ENCODE measurements at places on chromosomes 12 and 14.

- DNase-seq: peak; percentile 75
Measured at GRCh38 chr14:36515105-36515593, 4.9 kb downstream of the NKX2-1 start.

DNA sequence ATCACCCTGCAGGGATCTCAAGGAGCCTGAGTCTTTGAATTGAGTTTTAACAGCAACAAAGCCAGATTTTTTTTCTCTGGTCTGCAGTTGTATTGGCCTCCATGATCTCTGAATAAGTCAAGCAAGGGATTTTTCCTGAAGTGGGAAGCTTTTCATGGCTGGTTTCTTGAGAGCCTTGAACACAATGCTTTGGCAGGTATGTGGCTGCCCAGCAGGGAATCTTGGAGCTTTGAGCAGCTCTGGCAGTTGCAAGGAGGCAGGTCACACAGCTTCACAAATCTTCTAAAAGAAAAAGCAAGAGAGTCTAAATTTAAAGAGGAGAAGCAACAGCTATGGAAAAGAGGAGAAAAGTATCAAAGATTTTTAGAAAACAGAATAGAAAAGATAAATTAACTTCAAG lies 60.1 kb downstream of the RPS29 start:
- DNase-seq: no peak

DNA sequence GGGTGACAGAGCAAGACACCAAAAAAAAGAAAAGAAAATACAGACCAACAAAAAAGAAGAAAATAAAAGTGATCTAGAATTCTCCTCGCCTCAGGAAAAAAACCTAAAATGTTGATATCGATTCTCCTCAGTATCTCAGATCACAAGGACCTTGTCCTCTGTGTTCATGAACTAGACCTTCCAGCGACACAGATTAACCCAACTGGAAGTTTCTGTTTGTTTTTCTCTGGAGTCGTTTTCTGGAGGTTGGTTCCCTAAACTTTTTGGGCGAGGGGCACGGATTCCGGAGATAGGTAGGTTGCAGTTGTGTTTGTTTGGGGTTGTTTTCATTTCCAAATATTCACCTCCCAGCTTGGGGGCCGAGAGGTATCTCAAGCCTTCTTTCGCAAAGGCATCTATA lies 559 bp upstream of the RFC5 start:
- DNase-seq: no peak

DNA sequence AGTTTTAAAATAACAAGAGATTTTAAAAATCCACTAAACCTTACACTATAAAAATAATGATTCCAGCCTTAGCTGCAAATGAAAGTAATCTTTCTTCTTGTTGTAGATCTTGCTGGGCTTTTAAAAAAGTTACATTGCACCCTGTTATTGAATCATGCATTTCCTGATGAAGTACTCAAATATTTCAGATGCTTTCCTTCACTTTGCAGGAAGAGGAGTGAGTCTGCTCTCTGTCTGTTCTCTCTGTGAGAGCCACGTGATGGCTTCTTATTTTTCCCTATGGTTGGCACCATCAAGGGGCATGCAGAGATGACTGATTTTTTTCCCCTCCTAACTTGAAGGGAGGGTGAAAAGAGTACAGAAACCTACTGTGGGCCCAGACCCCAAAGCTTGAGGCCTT lies 262.7 kb downstream of the ATP23 start:
- DNase-seq: no peak

DNA sequence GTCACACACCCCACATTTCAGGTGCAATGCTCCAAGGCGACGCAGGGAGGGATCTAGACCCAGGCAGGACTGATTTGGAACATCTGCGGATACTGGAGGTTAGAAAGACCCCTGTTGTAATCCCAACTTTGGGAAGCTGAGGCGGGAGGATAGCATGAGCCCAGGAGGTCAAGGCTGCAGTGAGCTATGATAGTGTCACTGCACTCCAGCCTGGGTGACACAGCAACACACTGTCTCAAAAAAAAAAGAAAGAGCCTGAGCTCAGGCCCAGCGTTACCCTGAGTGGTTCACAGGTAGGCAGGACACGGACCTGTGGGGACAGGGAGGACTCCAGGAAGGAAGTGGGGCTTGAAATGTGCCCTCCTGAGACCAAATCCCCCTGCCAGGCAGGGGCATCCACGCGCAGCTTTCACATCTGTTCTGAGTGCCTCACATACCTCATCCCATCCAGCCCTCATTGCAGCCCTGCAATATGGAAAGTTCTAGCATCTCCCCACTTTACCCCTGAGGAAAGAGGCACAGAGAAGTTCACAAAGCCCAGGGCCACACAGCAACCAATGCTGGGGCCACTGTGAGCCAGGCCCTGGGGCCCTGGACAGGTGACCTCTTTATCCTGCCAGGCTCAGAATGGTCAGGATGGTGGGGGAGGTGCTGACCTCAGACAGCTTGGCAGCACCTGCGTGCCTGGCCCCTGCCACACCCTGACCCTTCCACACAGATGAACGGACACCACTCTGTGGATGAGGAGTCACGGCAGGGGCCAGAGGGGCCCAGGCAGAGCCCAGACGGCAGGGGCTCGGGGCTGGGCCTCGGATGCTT lies 34.1 kb downstream of the CCDC85C start:
- DNase-seq: no peak

- no peak for DNase-seq
Measured at GRCh38 chr14:97344666-97345065, 547.5 kb downstream of the VRK1 start.

- no peak for DNase-seq
Measured at GRCh38 chr14:69428289-69428998, 30.0 kb downstream of the SLC39A9 start.

DNA sequence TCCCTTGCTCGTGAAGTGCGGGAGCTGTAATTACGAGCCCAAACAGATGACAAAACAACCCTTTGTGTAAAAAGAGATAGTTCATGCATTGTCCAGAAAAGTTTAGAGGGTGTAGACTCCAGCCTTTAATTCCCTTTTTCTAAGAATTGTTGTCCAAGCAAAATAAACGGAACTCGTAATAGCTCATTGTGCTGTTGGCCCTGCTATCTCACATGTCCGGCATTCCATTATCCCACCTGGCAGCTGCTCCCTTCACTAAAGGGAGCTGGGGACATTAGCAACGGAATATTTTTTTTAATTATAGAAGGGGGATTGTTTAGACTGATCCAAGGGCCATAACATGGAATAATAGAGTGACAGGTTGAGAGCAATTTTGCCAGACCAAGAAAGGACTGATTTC lies 277.5 kb upstream of the TBX3 start:
- DNase-seq: no peak

DNA sequence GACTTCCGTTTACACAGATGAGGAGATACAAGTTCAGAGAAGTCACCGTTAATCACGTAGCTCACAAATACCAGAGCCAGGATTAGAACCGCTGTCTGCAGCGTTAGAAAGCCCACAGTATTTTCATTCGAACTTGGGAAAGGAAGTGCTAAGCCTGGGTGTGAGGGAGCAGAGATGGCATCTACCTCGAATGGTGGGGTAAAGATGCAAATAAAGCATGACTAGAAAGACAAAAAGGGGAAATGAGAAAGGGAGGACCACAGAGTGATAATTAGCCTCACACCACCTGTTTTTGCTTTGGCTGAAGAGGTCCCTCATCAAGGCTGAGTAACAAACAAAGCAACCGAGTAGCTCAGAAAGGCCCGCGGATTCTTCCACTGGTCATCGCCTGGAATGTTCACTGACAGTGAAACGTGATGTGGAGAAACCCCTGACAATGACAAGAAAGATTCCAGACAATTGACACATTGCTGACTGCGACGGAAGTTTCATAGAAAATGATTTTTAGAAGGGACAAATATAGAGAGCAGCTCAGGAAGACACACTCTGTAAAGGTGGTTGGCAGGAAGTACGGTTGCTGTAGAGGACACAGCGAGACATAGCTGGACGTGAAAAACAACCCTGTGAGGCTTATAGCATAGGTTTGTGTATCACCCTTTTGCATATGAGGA lies 31.5 kb upstream of the BHLHE41 start:
- no peak for DNase-seq

GRCh38 chr14:64659366-64659765 lies 44.9 kb upstream of the PLEKHG3 start:
- no peak for DNase-seq

DNA sequence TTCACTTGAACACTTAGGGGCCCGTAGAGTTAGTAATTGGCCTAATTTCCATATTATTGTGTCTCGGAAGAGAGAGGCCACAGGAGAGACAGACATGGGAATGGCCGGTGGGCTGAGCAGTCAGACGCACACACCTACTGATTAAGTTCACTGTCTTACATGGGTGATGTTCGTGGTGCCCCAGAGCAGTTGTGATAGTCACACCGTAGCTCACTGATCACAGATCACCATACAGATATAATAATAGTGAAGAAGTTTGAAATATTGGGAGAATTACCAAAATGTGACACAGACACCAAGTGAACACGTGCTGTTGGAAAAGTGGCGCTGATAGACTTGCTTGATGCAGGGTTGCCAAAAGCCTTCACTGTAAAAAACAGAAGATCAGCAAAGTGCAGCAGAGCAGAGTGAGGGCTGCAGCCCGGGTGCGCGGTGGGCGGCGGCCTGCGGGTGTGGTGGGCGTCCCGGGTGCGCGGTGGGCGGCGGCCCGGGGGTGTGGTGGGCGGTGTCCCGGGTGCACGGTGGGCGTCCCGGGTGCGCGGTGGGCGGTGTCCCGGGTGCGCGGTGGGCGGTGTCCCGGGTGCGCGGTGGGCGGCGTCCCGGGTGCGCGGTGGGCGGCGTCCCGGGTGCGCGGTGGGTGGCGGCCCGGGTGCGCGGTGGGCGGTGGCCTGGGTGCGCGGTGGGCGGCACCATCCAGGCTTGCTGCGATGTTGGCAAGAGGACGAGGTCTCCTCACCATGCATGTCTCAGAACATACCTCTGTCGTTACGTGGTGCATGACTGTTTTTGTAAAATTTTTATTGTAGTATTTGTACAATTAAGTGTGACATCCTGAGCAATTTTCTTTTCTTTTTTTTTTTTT lies 34.3 kb upstream of the TEX22 start:
- no peak for DNase-seq

GRCh38 chr12:104598342-104599271 lies 141.9 kb downstream of the CHST11 start:
- no peak for DNase-seq

GRCh38 chr14:103629503-103630121 lies 601 bp downstream of the KLC1 start:
- DNase-seq: no peak

DNA sequence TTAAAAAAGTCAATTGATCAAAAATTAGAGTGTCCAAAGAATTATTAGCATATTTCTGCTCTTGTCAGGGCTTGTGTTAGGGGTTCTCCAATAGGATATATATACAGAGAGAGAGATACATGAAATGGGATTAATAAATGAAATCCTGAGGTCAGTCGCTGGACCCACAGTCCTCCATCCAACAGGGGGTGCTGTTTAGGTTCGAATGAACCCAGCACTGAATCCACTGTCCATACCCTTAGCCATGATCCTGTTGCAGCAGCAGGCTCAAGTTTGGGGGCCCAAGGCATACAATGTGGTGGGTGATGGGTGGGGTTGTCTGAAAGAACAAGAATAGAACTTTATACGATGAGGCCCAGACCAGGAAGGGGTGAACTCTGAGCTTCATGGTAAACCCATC lies 780 bp upstream of the MYO1H start:
- DNase-seq: no peak

- no peak for DNase-seq
Measured at GRCh38 chr14:99626041-99626648, 18.8 kb upstream of the HHIPL1 start.

DNA sequence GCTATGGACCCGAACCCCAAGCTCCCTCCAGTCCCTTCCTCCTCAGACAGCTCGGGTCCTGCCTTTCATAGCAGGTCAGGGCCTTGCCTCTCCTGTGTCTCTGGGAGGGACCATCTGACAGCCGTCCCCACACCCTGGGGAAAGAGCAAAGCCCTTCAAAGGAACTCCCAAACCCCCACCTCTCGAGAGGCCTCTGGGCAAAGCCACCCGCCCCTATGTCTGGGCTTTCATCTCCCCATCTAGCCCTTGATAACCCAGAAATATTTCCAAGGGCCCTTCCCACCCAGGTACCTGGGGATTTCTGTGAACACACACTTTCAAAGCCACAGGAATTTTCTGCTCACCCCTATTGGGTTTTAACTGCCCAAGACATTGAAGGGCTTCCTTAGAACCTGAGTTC lies 32.1 kb downstream of the SNRNP35 start:
- DNase-seq: no peak

GRCh38 chr12:63888908-63889635 lies 44.6 kb downstream of the SRGAP1 start:
- no peak for DNase-seq

- no peak for DNase-seq
Measured at GRCh38 chr14:32472512-32473463, 143.7 kb downstream of the AKAP6 start.

DNA sequence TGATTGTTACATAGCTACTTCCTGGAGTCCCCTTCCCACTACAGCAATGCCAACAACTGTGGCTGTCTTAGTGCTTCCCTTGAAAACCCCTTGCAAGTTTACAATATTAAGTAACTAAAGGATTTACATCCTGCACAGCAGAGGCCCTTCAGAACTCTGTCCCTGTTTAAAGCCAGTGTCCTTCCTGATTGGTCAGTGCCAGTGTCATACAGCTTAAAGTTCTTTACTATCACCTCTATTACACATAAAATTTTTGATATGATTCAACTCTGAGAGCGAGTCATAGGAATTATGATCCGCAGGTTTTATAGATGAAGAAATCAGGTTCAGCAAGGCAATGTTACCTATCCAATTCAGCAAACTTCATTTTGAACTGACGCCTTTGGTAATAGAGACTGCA lies 91.4 kb upstream of the ALX1 start:
- DNase-seq: no peak

DNA sequence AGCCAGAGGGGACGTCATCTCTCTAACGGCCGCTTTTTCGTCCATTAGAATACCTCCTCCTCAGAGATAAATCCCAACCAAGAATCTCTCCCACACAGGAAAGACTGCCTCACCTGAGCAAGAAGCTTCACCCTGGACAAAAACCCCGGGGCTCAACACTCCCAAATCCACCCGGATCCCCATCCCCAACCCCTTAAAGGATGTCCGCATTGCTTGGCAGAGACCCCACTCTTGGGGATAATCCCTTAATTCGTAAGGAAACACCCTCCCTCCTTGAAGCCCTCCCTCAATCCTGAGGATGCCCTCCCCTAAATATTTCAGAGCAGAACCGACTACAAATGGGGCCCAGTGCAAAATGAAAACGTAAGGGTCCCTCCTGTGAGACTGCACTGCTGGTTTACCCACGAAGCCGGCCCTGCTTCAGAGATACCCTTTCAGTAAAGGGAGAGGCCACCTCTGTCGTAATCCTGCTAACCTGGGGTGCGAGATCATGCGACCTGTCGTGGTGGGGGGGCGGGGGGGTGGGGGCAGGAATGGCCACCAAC lies 655 bp upstream of the DYNLL1 start:
- DNase-seq: no peak

GRCh38 chr14:25011095-25011494 lies 38.9 kb downstream of the STXBP6 start:
- DNase-seq: no peak

- no peak for DNase-seq
Measured at GRCh38 chr12:60123557-60123956, 527.7 kb downstream of the SLC16A7 start.

GRCh38 chr12:89542912-89543592 lies 17.2 kb upstream of the POC1B start:
- DNase-seq: peak; percentile 24

All from NCI-H187 (cell line).